Activated CD8-positive, alpha-beta memory T cell treated with anti-CD3 and anti-CD28 coated beads for 1 hour (primary cell): ENCODE measurements at places on chromosomes 6 and 20.

DNA sequence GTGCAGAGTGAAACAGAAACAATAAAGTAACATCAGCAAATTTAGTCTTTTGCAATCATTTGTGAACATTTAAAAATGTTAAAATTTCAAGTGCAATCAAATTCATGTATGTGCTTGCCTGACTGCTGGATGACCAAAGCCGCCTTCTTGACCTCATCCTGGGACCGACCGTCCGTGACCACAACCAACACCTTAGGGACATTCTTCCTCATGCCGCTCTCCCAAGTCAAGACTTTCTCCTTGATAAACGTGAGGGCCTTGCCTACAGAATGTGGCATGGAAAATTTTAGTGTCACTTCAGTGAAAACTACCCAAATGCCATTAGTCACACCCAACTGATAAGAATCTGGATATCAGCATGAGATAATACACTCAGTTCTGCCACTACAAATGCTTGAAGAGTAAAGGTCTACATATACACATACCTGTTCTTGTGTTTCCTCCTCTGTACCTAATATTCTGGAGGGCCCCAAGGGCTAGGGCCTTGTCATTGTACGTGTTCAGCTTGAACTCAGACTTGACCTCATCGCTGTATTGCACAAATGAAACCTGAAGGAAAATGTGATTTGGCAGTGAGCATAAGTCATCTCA, 86.8 kb downstream of the COL12A1 start:
- DNase-seq = no peak

DNA sequence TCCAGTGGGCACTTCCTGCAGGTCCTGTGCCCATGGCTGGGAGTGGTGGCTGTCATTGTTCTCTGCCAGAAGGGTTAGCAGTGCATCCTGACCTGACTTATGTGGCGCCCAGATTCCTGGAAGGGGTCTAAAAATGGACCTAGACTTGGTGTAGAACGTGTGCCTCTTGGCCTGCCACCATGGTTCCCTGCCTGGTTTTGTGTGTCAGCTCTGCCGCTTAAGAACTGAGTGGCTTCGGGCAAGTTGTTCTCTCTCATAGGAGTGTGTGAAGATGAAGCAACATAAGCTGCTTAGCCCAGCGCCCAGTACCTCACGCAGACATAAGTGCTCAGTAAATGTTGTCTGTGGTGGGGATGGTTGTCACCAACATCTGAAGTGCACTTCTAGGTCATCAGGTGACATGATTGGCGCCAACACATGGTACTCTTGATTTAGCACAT, 52.1 kb downstream of the PTPN1 start:
- DNase-seq = no peak

GRCh38 chr6:168915242-168915641, 338.4 kb downstream of the THBS2 start:
- no peak for DNase-seq

DNA sequence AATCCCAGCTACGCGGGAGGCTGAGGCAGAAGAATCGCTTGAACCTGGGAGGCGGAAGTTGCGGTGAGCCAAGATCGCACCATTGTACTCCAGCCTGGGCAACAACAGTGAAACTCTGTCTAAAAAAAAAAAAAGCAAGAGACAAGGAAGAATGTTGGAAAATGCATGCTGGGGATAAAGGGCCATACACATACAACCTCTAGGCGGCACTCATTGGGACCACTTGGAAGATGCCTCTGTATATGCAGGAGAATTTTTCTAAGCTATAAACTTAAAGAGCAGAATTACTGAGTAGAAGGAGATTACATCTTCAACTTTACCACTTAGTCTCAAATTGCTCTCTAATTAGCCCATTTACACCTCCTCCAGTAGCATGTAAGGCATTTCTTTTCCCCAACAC, 42.8 kb downstream of the ZBTB9 start:
- DNase-seq = no peak

GRCh38 chr20:4664691-4665360, 56.9 kb upstream of the PRND start:
- DNase-seq = no peak

DNA sequence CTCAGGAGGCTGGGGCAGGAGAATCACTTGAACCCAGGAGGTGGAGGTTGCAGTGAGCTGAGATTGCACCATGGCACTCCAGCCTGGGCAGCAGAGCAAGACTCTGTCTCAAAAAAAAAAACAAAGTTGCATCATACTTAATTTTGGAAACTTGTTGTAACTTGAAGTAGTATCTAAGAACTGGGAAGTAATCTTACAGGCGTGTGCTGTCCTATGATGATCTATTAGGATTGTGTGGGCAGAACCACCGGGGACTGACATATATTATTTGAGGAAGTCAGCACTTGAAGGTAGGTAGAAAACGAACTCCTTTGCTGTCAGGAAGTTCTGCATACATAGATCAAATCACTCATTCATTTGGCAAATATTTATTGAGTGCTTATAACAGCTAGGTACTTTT, 188.5 kb downstream of the ZNF217 start:
- DNase-seq = no peak

DNA sequence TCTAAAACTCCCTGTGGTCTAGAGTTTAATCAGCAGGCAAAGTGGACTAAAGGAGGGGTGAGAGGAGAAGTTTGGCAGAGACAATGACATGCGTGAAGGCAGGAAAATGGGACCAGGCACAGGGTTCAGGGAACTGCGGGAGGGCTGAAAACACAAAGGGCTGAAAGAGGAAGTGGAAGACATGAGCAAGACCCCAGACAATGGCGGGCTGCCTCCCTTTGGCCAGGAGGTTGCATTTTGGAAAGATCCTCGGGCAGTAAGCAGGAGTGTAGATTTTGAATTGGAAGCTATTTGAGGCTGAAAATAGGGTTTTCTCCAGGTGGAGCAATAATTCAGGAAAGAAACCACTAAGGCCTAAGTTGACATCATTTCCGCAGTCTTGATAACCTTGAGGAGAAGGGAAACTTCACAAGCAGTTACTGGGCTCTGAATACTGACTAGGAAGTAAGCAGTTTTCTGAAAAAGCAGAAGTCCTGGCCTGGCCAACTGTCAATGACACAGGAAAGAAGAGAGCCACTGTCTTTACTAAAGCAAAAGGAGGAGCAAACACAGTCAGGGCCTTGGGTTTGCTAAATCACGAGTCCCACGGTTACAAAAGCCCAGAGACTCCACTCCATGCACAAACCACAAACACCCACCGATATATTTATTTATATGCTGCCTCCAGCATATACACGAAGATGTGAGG, 3.4 kb downstream of the LY86 start:
- no peak for DNase-seq

- DNase-seq = no peak
These were observed 17.6 kb upstream of the PYGB start for GRCh38 chr20:25230166-25230831.

GRCh38 chr6:63750400-63750799, 114.8 kb downstream of the PHF3 start:
- DNase-seq = no peak
